NCI-H1092 treated with DMSO at 0.1 percent for 48 hours (cell line): ENCODE measurements at places on chromosomes 11 and 22.

- no peak for DNase-seq
Measured at GRCh38 chr11:6397156-6397555, 6.9 kb downstream of the SMPD1 start.

DNA sequence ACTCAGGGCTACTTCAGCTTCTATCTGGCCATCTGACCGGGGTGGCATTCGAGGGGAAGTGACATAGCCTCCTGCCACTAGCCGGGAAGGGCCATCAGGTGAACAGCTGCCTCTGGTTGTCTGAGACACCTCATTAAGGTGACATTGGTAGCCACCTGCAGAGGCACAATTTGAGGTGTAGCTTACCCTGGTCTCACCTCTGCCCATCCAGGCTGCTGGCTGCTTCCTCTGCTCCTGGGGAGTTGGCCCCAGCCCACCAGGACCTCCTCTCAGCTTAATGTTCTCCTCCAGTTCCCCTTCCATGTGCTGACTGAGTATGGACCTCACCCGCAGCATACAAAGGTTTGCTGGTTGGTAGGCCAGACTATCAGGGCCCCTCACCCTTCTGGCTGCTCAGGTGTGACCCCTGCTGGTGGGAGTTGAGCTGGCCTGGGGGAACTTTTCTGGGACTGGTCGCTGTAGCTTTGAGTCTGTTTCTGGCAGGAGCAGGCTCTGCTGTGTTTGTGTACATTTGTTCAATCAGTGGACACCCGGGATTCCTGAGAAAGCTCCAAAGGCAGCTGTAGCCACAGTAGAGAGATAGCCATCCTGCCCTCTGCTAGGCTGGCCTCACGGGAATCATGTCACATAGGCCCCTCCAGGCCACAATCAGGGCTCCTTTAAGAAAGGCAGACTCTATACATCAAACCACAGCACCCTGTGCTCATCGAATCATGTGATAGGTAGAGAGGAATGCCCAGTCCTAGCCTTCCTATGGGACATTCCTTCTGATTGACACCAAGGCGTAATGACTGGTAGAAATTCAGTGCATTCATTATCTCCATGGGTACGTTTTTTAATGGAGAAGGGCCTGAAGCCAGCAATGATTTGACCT lies 295.1 kb upstream of the PLET1 start:
- DNase-seq, result peak; percentile 40

DNA sequence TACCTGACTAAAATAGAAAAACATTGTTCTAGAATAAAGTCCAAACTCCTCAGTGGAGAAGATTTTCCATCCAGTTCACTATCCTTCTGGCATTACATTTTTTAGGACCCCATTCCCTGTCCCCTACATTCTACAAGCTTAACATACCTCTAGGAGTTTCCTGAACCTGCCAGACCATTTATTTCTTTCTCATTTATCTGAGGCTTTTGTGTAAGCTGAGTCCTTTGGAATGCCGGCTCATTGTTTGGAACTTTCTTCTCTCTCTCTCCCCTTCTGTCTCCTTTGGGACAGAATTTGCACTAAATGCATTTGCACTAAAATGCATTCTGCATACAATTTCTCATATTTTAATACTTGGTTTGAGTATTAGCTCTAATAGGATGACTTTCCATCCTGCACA lies 393.0 kb upstream of the ANO3 start:
- DNase-seq, result no peak

GRCh38 chr11:120622189-120622875 lies 110.8 kb downstream of the GRIK4 start:
- no peak for DNase-seq

DNA sequence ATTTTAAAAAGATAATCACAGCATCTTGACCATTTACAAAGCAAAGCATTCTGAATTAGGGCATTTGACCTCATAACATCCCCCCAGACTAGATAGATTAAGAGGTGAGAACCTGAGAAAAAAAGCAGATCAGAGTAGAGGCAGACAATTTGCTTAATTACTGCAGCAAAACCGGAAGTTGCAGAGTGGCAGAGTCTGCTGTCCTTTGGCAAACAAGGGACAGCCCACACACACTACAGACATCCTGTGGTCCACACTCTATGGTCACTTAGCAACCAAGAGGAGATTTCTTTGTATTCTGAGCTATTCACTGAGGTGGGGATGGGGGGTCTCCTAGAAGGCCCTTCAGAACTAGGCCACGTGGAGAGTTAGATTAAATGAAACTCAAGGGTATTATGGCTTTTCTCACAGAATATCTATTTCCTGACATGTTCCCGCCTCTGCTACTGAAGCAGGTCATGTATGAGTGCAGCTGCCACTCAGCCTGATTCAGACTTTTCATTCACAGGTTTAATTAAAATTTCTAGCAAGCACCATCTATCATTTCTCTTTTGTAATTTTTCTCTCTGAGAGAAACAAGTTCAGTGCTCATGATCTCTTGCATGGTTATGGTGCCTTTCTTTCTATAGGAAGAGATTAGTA lies 48.5 kb downstream of the SVIP start:
- peak; percentile 69 for DNase-seq

DNA sequence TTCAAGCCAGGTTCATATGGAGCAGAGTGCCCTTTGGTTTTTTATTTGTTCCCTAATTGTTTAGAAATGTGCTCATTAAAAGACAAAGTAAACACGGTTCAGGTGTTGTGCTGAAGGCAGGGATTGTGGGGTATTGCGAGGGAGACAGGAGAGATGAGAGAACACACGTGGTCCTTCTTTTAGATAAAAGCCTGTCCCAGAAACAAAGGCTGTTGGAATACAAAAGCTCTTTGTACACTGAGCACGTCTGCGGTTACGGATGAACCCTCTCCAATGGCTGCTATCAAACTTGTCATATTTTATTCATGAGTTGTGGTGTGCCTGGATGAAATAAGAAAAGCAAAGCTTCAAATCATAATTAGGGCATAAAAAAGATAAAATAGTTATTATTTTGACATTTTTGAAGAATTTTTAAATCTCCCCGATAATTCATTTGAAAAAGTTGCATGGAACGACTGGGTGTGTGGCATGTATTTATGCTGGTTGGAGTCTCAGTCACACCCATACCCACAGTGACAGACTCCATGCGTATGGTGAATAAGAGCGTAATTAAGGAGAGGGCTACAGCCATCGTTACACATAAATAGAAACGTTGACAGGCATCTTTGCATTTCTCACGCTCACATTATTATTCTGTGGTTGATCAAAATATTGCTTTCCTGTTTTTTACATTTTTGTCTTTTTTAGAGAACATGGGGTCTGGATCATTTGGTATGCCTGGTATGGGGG lies 92.9 kb downstream of the NELL1 start:
- peak; percentile 89 for DNase-seq

GRCh38 chr11:126329644-126330211 lies 25.8 kb upstream of the ST3GAL4 start:
- DNase-seq, result no peak

GRCh38 chr11:17699147-17700114 lies 19.9 kb upstream of the MYOD1 start:
- no peak for DNase-seq

DNA sequence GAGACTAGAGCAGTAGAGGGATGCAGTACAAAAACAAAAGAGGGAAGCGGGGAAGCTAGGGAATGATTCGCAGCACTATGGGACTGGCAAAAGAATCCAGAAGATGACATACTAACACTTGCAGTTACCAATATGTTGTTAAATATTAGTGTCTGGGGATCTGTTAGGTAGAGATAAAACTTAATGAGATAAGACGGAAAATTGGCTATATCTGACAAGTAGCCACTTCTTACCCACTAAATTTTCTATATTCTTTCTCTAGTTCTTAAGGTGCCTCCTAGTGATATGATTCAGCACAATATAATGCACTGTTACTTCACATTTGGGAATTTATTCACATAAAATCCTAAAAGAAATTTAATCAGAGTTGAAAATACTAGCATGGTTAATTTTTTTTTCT lies 30.8 kb downstream of the CCDC90B start:
- no peak for DNase-seq

DNA sequence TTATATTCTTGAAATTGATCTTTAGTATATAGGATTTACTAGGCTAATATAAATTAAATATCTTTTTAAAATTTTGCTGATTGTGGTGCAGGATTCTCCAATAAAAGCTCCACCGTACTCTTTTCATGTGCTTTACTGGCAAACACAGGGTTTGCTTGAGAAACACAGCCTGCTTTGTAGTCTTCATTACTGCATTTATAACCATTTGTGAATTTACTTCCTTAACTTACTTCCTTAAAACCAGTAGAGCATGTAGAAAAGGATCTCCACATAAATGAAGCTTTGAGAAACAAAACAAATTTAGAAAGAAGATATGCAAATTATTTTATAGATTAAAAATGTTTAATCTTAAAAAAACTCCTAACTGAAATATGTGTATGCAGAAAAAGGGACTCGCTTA lies 28.8 kb downstream of the SWAP70 start:
- no peak for DNase-seq

DNA sequence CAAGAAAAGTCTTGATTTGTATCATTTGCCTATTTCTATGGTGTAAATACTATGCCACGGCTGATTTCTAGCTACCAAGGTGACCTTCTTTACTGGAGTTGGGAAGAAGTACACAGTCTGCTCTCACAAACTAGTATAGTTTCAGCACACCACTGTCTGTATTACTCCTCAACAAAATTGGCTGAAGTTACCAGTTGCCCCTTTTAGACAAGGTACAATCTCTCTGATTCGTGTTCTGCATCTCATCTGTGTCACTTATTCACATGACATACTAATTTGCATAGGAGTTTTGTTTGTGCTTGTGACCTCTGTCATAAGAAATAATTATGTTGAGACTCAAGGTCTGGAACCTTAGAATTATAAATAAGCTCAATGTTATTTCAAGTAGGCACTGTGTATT lies 97.3 kb downstream of the C11orf87 start:
- no peak for DNase-seq

GRCh38 chr22:30433773-30434172 lies 8.2 kb downstream of the MTFP1 start:
- DNase-seq, result no peak

DNA sequence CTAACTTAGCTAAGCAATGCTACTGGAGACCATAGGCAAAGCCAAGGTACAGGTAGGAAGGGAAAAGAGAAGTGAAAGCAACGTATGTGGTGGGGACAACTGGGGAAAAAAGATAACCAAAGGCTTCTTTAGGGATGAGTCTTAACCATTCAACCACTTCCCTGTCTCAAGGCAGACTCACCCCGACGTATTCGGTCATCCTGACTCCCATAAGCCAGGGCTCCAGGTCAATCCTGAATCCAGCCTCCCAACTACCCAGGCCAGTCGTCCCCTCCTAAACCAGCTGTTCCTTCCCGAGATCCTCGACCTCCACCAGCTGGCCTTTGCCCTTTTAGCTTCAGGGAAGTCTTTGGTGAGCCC lies 330 bp downstream of the ACP2 start:
- no peak for DNase-seq

GRCh38 chr11:105923252-105923651 lies 98.8 kb downstream of the MSANTD4 start:
- no peak for DNase-seq

- peak; percentile 26 for DNase-seq
Measured at GRCh38 chr11:89477175-89477574, 14.0 kb downstream of the NOX4 start.

GRCh38 chr22:32735526-32735925 lies 66.0 kb upstream of the TIMP3 start:
- DNase-seq, result no peak

GRCh38 chr11:94768602-94769541 lies 716 bp downstream of the AMOTL1 start:
- DNase-seq, result peak; percentile 65

- peak; percentile 89 for DNase-seq
Measured at GRCh38 chr11:75388386-75389275, 10.7 kb upstream of the RPS3 start.

GRCh38 chr22:24485608-24486007 lies 9.5 kb upstream of the UPB1 start:
- DNase-seq, result no peak

GRCh38 chr11:1153105-1153950 lies 4.4 kb upstream of the MUC5AC start:
- DNase-seq, result peak; percentile 6

DNA sequence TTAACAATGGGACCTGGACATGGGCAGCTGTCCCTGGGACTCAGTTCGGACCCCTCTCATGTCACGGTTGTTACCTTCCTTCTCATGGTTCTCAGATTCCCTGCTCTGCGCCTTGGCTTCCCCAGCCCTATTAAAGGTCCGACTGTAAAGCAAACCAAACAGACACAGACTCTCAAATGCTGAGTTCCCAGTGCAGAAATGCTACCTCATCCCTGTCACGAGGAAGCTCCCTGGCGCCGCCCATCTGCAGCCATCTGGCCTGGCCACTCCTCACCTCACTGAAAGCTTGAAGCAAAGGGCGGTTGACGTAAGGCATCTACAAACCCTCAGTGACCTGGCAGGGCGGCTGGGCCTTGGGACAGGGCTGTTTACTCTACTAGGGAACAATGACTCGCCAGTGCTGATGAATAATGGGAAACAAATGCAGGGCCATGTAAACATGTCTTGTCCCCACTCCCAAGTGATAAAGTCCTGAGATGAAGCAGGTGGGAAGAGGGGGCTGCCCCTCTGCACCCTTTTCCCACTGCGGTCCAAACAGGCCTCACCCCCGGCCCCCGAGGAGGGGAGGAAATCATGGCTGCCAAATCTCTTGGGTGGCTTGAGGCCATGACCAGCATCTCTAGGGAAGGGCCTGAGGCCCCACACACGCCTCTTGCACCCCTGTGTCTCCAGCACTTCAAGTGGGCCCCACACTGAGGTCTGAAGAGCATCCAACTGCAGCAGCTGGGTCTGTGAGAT lies 49.3 kb downstream of the SCUBE1 start:
- DNase-seq, result no peak

DNA sequence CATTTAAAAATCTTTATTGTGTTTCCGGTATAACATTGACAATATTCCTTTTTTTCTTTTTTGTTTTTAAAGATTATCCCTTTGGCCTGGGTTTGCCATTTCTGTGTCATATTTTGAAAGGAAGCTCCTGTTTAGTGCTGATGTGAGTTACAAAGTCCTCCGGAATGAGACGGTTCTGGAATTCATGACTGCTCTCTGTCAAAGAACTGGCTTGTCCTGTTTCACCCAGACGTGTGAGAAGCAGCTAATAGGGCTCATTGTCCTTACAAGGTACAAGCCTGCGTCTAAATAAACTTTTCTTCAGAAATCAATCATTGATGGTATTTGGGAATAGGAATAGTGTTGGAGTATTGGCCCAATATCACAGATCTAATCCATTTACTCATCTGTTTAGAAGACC lies 19.8 kb downstream of the PIWIL4 start:
- DNase-seq, result no peak

- no peak for DNase-seq
Measured at GRCh38 chr11:116787436-116787785, 412 bp downstream of the ZPR1 start.

GRCh38 chr11:106202935-106203620 lies 125.6 kb downstream of the AASDHPPT start:
- no peak for DNase-seq
